Foreskin keratinocyte (primary cell): ENCODE measurements at places on chromosomes 5 and 9. TPM values are rescaled to one million over a fixed set of nuclear protein-coding genes. Genes with fewer than 3 reads are reported as not detected.

The SYK gene
- total RNA-seq: 6.1 and 6.6 TPM in 2 replicates

The F2RL2 gene
- 0.04 TPM in 1 of 2 replicates, not detected in the other for total RNA-seq

The WASHC1 gene
- total RNA-seq: 8.9 and 10.0 TPM in 2 replicates

The OTP gene
- total RNA-seq: not detected in 2 replicates

The RASGEF1C gene
- not detected in 2 replicates for total RNA-seq

The PCDHB12 gene
- total RNA-seq: not detected in 2 replicates

The HOMER1 gene
- 13.0 and 17.4 TPM in 2 replicates for total RNA-seq
